ENCODE measurements at places on chromosomes 1 and 21.
A peak's percentile ranks its signal among the peaks of the same experiment; 100 is the strongest.

GRCh38 chr1:53888681-53889080 is 916 bp downstream of the YIPF1 start:
- no peak for DNase-seq

GRCh38 chr1:178489399-178489798 is 7.4 kb downstream of the CLEC20A start:
- no peak for DNase-seq

DNA sequence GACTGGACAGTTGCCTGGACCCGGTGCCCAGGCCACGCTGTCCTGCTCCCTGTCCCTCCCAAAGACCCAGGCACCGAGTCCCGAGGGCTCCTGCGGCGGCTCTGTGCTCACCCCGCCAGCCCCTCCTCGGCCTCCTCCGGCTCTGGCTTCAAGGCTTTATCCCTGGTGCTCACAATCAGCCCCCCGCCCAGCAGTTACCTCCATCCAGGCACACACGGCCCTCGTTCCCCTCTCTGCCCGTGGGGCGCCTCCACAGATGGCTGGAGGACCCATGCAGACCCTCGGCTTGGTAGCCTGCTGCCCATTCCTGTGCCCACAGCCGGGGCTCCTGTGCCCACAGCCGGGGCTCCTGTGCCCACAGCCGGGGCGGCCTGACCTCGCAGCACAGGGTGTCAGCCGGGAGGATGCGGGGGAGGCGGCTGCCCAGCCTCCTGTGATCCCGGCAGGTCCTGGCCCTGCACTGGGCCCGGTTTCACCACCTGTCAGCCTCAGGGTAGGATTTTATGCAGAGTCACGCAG is 52.3 kb upstream of the COL18A1 start:
- no peak for DNase-seq

- DNase-seq, result no peak
These were observed 45.4 kb downstream of the S100B start for GRCh38 chr21:46559291-46559983.

DNA sequence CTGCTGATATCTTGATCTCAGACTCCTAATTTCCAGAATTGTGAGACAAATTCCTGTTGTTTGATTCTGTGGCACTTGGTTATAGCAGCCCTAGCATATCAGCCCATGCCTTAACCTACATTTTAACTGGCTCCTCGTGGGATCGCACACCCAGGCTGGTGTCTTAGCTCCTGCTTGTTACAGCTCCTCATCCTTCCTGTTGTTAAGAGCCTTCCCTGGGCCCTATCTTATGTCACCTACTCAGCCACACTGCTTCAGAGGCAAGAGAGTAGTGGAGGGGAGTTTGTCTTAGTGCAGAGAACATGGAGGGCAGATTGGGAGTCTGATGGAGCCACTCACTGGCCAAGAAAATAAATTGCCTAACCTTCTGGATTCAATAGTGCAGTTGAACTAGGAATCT is 131.0 kb downstream of the ROR1 start:
- no peak for DNase-seq

DNA sequence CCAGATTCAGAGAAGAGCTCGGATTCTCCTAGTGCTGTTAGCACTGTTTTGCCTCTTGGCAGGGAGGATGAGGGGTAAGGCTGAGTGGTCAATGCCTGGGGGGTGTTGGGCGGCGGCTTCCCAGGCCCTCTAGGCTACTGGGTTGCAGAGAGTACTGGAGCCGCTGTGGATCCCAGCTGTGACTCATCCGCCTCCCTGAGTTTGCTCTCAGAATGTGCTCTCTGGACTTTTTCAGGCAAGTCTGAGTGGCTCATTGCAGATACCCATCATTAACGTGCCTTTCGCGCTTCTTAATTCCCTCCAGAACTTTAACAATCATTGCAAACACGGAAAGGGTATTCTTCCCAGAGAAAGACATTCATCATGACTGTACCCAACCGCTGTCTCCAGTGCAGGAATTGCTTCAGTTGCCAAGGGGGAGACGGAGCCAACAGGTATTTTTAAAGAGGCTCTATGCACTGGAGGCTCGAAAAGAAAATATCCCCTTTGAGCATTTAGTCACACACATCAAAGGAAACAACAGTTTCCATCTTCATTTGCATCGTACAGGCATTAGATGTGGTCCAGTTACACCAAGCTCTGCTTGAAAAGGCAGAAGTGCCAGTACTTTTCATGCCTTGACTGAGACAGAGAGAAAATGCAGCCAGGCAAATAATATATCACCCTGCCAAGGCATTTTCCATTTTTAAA is 14.4 kb upstream of the CAMTA1 start:
- DNase-seq, result no peak

- DNase-seq, result no peak
These were observed 55.7 kb upstream of the EFHD2 start for GRCh38 chr1:15353839-15354579.

DNA sequence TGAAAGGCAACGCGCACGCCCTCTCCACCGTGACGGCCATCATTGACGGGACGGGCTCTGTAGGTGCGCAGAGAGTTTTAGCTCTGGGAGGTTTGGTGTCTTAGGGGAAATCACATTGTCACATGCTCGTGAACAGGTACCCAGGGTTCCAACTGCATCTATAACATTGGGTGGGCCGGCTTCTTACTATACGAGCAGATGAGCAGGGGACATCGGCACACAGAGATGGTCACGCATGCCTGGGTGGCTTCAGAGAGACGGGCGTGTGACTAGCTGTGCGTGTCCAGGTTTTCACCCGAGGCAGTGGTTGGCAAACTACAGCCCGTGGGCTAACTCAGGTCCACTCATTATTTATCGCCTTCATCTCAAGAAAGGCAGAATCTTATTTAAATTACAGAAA is 54.7 kb downstream of the SLC37A1 start:
- DNase-seq, result no peak

DNA sequence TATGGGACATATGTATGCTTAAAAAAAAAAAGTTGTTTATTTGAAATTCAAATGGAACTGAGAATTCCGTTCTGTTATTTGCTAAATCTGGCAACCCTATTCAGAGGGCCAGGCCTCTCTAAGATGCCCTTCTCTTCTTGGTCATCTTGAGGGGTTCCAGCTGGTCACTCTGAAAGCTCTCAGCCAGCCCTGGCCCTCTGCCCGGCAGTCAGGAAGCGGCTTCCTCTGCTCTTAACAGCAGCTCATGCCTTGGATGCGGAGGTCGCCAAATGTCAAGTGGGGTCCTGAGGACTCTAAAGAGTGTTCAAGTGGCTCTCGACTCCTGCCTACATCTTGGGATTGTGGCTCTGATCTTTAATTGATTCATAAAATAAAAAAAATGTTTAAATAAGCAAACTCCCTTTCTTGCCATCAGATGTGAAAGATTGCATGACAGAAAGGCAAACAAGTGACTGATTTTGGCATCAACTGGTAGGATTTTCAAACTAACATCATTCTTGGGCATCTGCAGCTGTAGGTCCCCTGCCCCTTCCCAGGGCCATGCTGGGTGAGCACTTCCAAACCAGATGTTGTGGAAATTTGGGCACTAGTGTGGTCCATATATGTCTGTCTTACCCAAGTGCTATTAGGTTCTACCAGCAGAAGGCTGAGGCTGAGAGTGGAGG is 130.8 kb downstream of the PRDM2 start:
- no peak for DNase-seq

GRCh38 chr1:108130794-108131193 is 69.3 kb downstream of the SLC25A24 start:
- no peak for DNase-seq

GRCh38 chr1:98437011-98437410 is 224.5 kb upstream of the SNX7 start:
- no peak for DNase-seq

GRCh38 chr1:111275780-111276433 is 14.7 kb upstream of the CHIA start:
- no peak for DNase-seq

GRCh38 chr1:48026275-48026674 is 29.1 kb upstream of the TRABD2B start:
- no peak for DNase-seq

GRCh38 chr1:204571128-204571527 is 54.9 kb downstream of the MDM4 start:
- no peak for DNase-seq

GRCh38 chr1:47161298-47162040 is 24.2 kb downstream of the CYP4A22 start:
- DNase-seq, result no peak

DNA sequence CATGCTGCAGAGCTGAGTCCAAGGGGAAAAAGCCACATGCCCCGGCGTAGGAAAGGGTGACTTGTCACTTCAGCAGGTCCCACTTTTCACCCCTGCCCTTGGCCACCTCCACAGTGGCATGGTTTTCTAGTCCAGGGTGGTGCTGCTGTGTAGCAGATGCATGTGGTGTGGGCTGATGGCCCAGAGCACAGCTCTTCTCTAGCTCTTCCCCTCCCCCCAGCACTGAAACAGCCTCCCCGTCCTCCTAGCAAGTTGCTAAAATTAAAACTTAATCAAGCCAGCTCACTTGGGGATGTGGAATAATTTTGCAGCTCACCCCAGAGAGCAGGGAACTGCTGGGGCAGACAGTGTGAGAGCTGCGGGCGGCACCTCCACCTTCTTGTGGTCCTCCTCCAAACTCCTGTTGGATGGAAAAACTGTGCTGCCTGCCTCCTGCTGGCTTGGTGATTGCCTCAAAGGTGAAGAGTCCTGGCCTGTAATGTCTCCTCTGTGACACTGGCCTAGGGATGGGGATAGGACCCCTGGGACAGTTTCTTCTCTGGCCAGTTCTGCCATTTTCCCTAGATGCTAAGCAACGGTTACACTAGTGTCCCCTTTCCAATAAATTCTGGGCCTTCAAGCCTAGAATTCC is 91.6 kb downstream of the RNF220 start:
- no peak for DNase-seq

DNA sequence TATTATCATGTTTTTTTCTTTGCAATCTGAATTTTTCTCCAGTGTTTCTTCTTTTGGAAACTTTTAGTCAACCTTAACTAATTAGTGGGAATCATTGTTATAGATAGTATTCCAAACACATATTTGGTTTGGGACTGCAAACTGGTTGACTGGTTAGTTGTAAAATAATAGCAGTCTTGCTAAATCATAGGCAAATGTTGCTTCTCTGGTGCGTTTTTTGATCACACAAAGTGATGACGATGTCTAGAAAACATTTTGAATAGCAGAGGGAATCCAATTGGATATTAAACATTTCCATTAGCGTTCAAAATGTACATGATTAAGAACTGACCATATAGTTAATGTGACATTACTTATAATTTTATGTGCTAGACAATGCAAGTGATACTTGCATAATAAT is 4.5 kb downstream of the DNAJB4 start:
- no peak for DNase-seq

DNA sequence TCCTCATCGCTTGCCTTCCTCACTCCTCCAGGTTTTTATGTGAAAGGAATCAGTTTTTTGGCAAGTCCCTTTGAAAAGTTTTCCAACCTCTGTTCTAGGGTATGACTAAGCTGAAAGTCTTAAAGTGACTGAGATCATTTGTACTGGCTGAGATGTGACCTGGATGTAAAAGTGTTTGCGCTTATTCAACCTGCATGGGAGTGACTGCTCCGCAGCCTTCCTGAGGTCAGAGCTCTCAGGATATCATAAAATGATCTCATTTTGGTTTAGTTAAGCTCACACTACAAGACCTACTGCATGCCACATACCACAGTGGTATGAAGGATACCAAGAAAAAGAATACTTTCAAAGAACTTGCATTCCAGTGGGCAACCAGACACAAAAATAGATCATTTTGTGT is 29.8 kb upstream of the TADA1 start:
- no peak for DNase-seq

DNA sequence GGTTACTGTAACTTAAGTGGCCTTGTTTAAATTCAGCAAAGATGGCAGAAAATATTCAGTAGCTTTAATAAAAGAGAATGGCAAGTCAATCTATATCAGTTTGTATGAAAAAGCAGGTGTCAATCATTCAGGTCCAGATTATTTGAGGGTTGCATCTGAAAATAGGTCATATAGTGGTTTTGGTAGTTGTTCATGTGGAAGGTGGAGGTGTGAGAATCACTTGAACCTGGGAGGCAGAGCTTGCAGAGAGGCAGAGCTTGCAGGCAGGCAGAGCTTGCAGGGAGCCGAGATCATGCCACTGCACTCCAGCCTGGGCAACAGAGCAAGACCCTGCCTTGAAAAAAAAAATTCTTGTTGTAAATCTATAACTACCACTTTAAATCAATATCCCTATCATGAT is 88.6 kb downstream of the ZSWIM5 start:
- DNase-seq, result no peak

GRCh38 chr1:46190539-46190938 is 7.7 kb downstream of the POMGNT1 start:
- no peak for DNase-seq

- peak; percentile 70 for DNase-seq
These were observed 41.5 kb downstream of the KIAA1614 start for GRCh38 chr1:180954005-180954800.
